ENCODE measurements at places on chromosomes 13 and 19.

GRCh38 chr19:55638864-55639359 is 1.9 kb upstream of the ZNF580 start:
- DNase-seq = peak; percentile 49

DNA sequence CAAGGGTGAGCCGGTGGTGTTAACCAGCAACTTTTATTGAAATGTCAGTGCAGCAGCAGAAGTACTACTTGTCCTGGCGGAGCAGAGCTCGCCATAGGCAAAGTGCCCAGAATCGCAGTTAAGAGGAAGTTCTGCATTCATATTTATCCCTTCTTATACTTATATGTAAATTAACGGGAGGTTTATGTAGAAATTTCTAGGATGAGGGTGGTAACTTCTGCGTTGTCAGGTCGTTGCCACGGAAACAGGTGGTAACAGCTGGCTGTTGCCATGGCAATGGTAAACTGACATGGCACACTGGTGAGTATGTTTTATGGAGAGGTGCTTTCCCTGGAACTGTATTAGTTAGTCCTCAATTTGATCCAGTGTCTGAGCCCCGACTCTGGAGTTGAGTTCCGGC is 2494.9 kb upstream of the PCDH20 start:
- DNase-seq = peak; percentile 38

DNA sequence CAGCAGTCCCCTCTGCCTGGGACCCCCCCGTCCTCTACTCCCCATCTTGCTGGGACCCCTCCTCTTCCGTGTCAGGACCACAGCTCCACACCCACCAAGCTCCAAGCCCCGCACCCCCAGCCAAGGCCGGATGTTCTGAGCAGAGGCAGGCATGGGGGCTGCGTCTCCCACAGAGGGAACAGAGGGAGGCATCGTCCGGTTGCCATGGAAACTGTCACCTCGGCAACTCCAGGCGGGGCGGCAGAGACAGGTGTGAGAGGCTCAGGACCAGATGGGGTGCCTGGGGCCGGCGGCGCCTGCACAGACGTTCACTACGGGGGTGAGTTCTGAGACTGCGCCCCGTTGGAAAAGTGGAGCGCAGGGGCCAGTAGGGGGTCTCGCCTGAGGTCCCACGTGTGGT is 5.4 kb downstream of the RNU6-9 start:
- no peak for DNase-seq

DNA sequence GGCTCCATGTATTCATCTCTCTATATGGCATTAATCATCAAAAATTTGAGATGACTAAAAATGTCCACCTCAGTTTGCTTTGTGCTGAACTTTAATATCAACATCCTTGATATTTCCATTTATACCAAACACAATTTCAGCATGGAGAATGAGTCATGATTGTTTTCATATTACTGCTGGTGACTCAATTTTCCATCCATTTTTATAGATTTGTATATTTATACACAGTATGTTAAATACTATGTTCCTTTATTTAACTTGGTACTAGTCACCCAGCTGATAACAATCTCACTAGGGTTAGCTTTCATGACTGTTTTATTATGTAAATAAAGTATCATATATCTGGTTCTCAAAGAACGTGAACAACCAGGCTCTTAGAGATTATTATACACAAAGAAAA is 1255.1 kb downstream of the SLITRK1 start:
- peak; percentile 24 for DNase-seq

DNA sequence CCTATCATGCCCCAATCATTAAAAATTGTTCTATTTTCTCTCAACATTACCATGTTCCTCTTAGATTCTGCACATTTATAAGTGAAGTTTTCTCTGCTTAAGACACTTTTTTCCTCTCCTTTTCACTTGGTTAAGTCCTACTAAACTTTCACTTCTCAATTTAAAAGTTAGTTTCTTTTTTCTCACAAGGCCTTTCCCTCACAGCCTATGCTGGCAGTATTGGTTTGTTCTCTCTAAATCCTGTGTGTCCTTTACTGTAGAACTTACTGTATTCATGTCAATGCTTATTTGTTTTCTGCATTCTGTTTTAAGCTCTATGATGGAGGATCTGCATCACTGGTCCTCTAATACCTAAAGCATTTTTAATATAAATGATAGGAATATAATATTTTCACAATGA is 2816.6 kb downstream of the PCDH9 start:
- no peak for DNase-seq

DNA sequence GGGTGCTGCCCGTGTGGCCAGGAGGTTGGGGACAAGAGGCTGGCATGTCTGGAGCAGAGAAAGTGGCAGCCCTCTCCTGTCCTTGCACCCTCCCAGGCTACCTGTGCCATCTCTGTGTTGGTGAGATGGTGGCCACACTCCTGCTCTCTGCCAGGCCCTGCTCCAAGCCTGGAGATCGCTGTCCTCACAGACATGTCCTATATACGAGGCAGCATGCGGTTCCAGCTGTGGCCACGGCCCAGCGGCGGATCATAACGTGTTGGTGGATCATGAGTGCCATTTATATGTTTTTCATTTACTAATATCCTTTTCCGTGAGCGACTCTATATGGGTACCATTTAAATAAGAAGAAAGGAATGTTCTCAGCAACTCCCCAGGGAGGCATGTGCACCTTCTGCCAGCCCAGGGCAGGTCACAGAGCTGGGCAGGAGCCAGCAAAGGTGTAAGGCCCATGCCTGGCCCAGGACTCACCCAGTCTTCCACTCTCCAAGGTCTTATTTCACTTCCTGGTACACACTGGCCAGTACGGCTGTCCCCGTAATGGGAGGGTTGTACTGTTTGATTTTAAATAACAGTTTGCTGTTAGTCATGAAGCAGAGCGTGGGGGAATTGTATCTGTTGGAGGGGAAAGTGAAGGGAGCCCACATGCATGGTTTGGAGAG is 47.2 kb upstream of the LDLR start:
- no peak for DNase-seq
